ENCODE measurements at places on chromosomes 5 and 9.

GRCh38 chr5:14775857-14776256 lies 95.7 kb downstream of the ANKH start:
- no peak for DNase-seq

GRCh38 chr9:8365029-8365428 lies 565.5 kb upstream of the DMAC1 start:
- DNase-seq = no peak

DNA sequence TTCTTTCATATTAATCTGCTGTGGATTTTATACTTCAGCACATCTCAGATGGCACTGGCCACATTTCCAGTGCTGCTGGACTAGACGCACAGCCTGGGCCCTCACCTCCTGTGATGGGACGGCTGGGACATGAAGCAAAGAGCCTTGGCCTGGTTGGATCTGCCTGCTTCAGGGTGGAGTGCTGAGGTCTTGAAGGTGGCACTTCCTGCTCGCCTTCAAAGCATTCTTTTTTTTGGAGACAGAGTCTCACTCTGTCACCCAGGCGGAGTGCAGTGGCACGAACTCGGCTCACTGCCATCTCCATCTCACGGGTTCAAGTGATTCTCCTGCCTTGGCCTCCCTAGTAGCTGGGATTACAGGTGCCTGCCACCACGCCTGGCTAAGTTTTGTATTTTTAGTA lies 73.1 kb downstream of the RAPGEF1 start:
- DNase-seq = no peak

DNA sequence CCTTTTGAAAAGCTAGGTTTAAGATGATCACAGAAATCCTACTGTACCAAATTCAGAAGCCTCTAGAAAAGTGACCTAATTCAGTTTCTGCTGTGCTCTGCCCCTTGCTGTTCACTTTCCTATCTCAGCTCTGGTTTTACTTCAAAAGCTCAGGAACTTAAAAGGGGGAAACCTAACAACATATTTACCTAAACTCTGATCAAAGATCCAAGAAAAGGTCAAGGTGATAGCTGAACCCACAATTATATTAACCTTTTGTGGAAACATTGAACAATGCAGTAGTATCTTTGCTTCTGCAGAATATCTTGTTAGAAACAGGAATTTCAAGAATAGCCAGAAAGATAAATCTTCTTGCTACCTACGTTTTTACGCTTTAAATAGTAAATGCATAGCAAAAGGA lies 568.5 kb downstream of the PDE4D start:
- no peak for DNase-seq

DNA sequence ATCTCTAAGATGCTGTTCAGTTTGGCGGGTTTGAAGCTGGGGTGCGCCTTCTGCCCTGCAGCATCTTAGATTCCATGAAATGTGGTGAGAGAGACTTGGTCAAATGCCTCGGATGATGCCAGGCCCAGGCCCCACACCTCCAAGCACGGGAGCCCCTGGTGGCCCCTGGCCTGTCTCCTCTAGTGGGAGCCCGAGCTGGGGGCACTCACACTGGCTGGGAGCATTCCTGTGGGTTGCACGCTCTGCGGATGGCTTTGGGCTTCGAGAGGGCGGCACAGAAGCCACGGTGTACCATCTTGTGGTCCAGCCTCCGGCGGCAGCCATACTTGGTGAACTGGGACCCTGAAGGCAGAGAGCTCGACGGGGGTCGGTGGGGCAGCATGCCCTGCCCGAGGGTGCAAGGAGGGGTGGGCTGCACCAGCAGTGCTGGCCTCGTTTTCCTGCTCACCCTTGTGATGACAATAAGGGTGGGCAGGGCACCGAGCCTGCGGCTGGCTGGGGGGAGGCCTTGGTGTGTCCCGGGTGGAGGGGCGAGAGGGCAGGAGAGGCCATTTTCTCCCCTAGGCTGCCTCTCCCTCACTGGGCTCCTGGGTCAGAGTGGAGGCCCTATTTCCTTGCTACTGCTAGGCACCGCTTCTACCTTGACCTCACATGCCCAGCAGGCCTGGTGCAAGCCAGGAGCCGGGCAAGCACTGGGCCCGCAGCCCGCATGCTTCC lies 65.8 kb downstream of the ZNF354C start:
- no peak for DNase-seq

DNA sequence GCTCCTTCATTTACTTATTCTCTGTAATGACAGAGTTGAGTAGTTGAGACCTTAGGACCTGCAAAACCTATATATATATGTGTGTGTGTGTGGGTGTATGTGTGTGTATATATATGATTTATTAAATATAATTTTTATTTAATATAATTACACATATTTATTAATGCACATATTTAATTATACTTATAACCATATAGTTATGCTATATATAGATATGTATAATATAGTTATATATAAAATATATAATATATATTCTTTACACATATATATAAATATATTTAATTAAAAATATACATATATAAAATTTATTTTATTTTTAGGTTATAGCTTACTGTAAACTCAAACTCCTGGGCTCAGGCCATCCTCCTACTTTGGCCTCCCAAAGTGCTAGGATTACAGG lies 23.7 kb downstream of the ACER2 start:
- no peak for DNase-seq

Data from occipital lobe (tissue), 3 donors.